ENCODE measurements at places on chromosomes 6 and 20.

GRCh38 chr6:1995636-1996035 lies 249.8 kb downstream of the GMDS start:
- no peak for DNase-seq

GRCh38 chr20:36861625-36861874 lies 14.4 kb upstream of the TLDC2 start:
- no peak for DNase-seq

DNA sequence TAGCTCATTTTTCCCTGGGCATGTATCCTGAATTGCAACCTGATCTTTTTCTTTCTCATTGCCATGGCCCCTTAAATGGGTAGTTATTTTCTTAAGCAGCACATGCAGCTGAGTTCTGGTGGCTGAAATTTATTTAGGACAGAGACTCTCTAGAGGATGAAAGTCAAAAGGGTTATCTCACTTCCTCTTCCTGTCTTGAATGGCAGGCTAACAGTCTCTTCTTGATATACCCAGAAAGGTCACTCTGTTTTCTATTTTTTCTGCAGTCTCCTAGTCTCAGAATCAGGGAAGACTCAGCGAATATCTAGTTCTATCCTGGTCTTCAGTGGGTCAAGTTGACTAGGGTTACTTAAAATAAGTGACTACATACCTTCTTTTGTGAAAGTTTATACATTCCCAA lies 243.3 kb downstream of the EPHA7 start:
- no peak for DNase-seq

DNA sequence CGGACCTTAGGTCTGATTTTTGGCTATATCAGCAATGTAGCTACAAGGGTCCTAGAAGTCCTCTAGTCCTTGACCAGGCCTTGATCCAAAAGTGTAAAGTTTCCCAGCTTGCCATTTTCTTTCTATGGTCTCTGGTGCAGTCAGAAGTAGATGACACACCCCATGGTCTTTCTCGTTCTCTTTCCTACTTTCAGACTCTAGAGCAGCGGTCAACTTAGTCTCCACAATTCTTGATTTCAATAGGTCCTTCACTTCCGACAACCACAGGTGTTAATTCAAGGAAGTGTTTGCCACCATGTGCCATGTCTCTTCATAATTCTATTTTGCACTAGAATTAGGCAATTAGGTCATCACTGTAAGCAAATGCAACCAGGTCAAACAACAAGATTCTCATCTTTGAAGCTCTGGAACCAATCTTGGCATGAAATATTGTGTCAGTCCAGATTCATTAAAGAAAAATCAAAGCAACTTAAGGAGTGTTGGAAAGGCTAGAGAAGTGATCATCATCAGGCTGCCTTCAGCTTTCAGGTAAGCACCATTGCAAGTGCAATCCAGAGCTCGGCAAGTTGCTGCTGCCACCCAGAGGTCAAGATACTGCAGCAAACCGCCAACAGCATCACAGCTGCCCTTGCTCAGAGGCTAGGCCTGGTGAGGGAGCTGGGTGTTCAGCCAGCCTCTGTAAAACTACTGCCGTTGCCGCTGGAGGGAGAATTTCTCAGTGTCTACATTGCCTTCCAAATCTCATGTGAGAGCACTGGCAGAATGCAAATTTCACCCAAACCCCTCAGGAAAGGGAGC lies 5.6 kb upstream of the SYNE1 start:
- peak; percentile 9 for DNase-seq

- no peak for DNase-seq
Observed at GRCh38 chr6:105592329-105592728, 189.4 kb upstream of the PREP start.
